Left lobe of liver (tissue), 2 donors: ENCODE measurements at places on chromosomes 2 and 18.

DNA sequence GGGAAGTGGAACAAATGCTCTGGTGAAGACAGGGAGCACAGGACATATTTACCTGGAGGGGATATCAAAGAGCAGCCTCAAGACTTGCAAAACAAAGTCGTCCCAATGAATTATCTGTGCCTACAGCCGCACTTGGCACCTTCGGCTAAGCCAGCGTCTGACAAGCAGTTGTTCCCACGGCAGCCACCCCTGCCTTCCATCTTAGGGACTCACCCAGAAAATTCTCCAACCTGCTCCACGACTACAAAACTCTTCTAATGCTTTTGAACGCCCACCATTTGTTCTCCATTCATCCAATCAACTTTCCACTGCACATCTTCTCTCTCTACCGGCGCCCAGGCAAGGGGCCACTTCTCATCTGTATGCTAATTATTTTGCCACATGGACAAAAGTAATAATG is 7.0 kb downstream of the MYT1L start:
- no peak for DNase-seq

DNA sequence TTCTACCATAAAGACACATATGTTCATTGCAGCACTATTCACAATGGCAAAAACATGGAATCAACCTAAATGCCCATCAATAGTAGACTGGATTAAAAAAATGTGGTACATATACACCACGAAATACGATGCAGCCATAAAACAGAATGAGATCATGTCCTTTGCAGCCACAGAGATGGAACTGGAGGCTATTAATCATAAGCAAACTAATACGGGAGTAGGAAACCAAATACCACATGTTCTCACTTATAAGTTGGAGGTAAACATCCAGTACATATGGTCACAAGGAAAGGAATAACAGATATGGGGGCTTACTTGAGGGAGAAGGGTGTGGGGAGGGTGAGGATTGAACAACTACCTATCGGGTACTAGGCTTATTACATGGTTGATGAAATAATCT is 7.7 kb downstream of the HMSD start:
- no peak for DNase-seq

DNA sequence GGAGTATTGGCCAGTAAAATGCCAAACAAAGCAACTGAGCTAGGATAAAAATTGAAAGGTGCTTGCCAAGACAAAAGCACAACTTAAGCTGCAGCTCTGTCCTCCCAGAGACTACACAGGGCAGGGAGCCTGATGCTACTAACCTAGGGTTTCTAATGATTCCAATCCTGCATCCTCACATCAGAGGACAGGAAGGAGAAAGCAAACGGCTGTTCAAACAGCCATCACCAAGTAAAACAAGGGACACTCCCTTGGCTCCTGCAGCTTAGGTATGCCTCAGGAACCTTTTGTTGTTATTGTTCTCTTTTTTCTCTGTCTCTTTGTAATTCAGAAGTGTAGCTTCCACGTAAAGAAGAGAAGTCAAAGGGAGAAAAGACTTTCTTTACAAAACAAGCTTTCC is 99.5 kb downstream of the TCF4 start:
- no peak for DNase-seq

DNA sequence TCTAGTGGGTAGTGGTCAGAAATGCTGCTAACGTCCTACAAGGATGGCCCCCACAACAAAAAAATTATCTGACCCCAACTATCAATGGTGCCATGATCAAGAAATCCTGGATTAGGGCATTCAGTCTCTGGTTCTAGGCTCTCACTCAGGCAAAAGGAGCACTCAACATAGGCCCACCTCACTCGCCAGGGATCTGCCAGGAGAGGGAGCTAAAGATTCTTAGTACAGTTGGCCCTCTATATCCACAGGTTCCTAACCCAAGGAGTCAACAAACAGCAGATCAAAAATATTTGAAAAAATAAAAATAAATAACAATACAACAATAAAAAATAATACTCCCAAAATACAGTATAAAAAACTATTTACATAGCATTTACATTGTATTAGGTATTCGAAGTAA is 10.0 kb downstream of the SLC4A5 start:
- DNase-seq: no peak
